ENCODE measurements at places on chromosomes 2 and 18.

DNA sequence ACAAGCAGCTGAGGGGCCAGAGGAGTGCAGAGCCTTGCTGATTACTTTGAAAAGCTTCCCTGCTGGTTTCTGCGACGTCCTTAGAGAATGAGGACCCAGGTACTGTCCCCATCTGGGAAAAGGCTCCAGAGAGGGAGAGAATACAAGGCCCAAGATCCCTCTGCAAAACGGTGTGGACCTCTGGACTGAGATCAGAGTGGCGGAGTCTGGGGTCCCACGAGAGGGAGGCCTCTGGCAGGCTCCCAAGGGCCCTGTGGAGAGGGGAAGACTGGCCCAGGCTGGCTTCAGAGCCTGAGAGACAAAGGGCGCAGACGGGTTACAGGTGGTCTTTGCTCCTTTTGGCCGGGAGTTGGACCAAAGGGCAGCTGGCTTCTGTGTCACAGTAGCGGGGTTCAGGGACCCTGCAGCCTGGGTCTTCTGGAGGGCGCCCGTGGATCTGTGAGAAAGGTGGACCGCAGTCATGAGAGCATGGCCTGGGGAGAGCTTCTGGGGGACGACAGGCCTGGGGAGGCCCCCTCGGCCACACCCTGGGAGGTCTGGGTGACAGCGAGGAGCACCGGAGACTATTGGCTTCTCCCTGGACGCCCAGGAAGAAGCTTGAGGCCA lies 805 bp downstream of the SNORC start:
- no peak for DNase-seq

DNA sequence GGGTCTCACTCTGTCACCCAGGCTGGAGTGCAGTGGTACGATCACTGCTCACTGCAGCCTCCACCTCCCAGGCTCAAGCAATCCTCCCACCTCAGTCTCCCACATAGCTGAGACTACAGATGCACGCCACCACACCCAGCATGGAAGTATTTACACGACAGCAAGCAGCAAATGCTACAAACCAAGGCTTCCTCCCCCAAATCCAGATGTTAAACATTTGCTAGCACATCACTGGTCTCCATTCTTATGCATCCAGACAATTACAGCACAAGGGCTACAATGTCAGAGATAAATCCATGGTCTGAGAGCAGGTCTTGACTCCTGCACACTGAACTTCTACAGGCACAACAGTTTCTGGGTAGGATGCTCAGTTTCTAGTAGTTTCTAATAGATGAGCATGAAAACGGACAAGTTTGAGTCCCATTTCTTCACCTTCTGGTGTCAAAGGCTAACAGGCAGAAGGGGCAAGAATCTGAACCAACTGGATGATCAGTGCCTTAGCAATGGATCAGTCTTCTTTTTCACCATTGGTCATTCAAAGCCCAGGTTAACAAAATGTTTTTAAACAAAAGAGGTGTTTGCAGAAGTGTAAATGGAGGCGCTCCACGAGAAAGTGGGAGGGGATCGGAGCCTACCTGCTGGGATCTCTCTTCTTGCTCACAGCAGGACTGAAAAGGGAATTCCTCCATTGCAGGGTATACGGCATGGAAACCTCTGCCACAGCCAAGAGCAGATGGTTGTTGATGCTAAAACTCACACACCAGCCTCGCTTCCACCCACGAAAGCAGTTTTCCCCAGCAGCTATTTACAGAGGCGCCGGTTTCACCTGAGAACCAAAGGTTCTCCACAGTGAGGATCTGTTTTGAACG lies 135.0 kb upstream of the ARL4C start:
- DNase-seq = no peak

DNA sequence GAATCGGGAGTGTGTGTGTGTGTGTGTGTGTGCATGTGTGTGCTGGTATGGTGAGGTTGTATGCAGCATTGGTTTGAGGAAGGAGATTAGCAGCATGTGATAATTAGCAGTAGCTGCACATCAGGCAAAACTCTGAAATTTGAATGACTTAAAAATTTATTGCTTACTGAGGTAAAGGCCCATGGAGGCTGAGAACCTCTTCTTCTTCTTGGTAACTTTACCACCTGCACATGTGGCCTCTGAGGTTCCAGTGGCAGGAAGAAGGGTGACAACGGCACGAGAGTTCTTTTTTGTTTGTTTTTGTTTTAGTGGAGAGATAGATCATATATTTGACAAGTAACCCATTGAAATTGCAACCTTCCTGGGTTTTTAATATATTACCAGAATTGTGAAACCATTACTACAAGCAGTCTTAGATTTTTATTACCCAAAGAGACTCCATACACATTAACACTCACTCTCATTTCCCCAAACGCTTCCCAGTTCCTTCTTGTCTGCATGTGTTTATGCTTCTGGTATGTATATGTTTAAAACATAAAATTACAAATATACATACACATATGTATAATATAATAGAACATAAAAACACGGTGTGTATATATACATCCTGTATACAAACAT lies 292.1 kb downstream of the PTGR3 start:
- no peak for DNase-seq

- DNase-seq = no peak
These were observed 9.7 kb upstream of the SFXN5 start for GRCh38 chr2:73081181-73081671.

GRCh38 chr2:23065936-23066335 lies 319.0 kb upstream of the KLHL29 start:
- no peak for DNase-seq

DNA sequence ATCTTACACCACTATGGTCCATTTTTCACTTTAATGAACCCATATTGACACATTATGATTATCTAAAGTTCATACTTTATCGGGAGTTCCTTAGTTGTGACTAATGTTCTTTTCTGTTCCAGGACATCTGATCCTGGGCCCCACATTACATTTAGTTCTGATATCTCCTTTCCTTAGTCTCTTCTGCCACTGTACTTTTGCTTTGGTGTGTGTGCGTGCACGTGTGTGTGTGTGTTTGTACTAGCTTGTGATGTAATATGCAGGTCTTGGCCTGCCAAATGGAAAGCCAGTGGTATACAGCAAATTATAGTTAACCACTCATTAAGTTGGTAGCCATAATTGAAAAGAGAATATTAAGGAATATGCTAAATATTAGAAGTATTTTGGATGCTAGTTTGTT lies 88.0 kb downstream of the CDC42EP3 start:
- DNase-seq = no peak

GRCh38 chr2:157269060-157269459 lies 11.6 kb downstream of the GALNT5 start:
- no peak for DNase-seq

Measured in left renal pelvis (tissue), 4 donors.